ENCODE measurements at places on chromosomes 2 and 18. TPM values are rescaled to one million over a fixed set of nuclear protein-coding genes. Genes with fewer than 3 reads are reported as not detected.

Gene SEH1L
- total RNA-seq, result 70.2 TPM

Gene GCG
- not detected for total RNA-seq

Gene SP5
- not detected for total RNA-seq

Gene RAPH1
- 33.0 TPM for total RNA-seq

Gene CAPN14
- not detected for total RNA-seq

Gene EPHA4
- 17.5 TPM for total RNA-seq

Gene C1QL2
- total RNA-seq, result not detected

Gene LHCGR
- not detected for total RNA-seq

Gene POTEJ
- not detected for total RNA-seq

Gene IL1F10
- not detected for total RNA-seq

Gene ARHGEF4
- total RNA-seq, result 1.0 TPM

Gene C18orf54
- 0.66 TPM for total RNA-seq

Gene TUBA3D
- total RNA-seq, result not detected

Gene KLHL41
- total RNA-seq, result 0.14 TPM

Gene TMEM178A
- 0.88 TPM for total RNA-seq

Gene ACVR1C
- total RNA-seq, result not detected

Gene SERPINB3
- total RNA-seq, result not detected

Gene POTEC
- total RNA-seq, result not detected

Gene PSMA8
- not detected for total RNA-seq

Gene IL37
- not detected for total RNA-seq

Gene CTNNA2
- total RNA-seq, result not detected

Gene IL1RL2
- 0.22 TPM for total RNA-seq

Gene TTN
- total RNA-seq, result under 0.01 TPM

Gene YES1
- total RNA-seq, result 82.8 TPM

Gene LRRC30
- total RNA-seq, result not detected
